ENCODE measurements at places on chromosomes 4 and X.

DNA sequence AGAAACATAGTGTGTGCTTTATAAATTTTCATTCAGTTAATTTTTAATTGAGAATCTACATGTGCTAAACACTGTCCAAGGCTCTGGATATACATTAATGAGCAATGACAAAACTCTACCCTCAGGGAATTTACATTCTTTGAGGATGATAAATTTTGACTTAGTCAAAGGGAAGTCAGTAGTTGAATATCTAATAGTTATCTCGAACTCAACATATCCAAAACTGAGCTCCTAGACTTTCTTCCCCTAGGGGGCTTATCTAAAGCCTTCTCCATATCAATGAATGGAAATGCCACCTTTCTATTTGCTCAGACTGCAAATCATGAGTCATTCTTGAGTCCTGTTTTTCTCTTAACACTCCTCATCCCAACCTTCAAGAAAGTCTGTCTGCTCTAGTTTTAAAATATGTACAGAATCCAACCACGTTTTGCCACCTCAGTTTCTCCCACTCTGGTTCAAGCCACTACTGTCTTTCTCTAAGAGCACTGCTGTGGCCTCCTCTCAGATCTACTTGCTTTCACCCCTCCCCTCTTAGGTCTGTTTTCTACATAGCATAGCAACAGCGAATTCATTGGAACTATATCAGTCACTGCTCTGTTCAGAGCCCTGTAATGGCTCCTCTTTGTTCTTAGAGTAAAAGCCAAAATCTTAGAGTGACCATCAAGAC is 9.5 kb downstream of the PARM1 start:
- no peak for DNase-seq

- DNase-seq = no peak
Measured at GRCh38 chrX:86023811-86024210, 23.5 kb downstream of the CHM start.

GRCh38 chr4:139279760-139280620 is at the start of gene MGARP:
MGARP (minus strand) TSS chr4:139280225; CDS start chr4:139280158, 67 bp downstream.
- no peak for DNase-seq

DNA sequence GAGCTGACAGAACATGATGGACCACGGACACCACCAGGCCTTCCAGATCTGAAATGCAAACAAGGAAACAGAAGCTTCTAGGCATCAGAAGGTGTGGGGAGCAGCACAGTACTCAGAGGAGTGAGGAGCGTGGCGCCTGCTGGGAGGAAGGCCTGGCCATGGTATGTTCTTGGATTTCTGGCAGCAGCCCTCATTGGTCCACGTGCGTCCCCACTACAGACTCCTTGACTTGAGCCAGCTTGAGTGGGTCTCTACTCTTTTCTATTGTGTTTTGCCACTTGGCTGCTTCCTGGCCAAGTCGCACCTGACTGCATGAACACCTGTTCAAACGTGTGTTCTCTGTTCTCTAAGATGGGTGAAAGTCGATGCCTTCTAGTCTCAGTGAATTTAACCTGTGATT is 18.0 kb downstream of the ZNF275 start:
- DNase-seq = no peak

- DNase-seq = no peak
Measured at GRCh38 chr4:127410201-127410600, 222.6 kb upstream of the INTU start.
